Peyer's patch (tissue), 4 donors: ENCODE measurements at places on chromosomes 13 and 19. TPM values are rescaled to one million over a fixed set of nuclear protein-coding genes. Genes with fewer than 3 reads are reported as not detected.

NLRP7 gene
- total RNA-seq, result not detected

KCNC3 gene
- total RNA-seq, result 3.3 TPM

MEF2B gene
- total RNA-seq, result 7.4 TPM

ESD gene
- total RNA-seq, result 52.7 TPM

ARHGEF7 gene
- total RNA-seq, result 117 TPM

PRDX2 gene
- total RNA-seq, result 150 TPM

KCNJ14 gene
- total RNA-seq, result 2.0 TPM

VSTM1 gene
- total RNA-seq, result not detected

COX6B2 gene
- not detected for total RNA-seq

PPP1R12C gene
- 512 TPM for total RNA-seq

SMIM44 gene
- total RNA-seq, result not detected

NAT14 gene
- total RNA-seq, result 3.2 TPM

GRCh38 chr19:49855676-49856573 lies 5.0 kb downstream of the PTOV1 start:
- peak; percentile 40 for DNase-seq

GRCh38 chr13:42876887-42877545 lies 95.6 kb downstream of the FAM216B start:
- DNase-seq, result no peak

GRCh38 chr13:25783601-25784024 lies 268.2 kb downstream of the SHISA2 start:
- no peak for DNase-seq

GRCh38 chr13:102097708-102098107 lies 304.1 kb downstream of the FGF14 start:
- DNase-seq, result no peak

DNA sequence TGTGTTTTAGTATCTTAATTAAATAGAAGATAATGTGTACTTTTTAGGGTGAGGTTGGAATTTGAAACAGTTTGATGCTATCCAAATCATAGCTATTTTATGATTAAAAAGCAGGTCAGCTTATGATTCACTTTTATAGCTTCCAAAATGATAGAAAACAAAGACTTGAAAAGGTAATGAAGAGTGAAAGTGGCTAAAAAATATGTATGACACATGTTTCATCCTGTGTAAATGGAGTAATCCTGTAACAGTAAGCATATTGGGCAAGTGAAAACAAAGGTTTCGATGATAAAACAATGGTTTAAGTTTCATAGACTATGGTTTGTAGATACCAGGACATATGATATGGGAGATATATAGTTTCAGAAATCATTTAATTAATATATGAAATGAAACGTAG lies 456.2 kb downstream of the PCDH20 start:
- no peak for DNase-seq

DNA sequence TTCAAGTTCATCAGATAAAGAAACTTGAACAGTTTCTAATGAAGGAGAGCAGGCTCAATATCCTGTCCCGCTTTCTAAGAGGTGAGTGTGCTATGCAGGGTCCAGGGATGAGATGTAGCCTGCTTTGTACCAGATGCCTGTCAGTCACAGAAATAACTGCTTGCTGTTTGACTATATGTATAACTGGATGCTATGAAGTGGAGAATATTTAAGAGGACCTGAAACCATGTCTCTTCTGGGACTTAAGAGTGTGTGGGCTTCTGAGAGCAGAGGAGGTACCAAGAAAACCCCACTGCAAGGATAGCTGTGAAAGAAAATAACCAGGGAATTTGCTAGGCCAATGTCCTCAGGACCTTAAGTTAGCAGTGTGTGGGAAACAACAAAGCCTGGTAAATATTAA lies 246.3 kb upstream of the RFC3 start:
- DNase-seq, result no peak

DNA sequence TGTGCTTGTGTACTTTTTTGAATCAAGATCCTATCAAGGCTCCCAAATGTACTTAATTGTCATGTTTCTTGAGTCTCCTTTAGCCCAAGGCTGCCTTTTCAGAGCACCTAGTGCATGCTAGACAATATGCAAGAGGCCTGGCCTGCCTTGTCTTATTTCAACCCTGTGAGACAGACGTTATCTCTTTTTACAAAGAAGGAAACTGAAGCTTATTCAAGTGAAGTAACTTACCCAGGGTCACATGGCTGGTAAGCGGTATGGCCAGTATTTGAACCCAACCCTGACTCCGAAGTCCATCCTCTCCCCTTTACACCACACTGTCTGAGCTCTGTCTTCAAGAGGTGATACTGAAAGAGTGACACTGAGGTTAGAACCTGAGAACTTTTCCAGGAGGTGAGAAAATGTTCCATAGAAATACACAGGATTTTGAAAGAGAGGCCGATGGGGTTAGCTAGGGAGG lies 505.1 kb downstream of the FOXO1 start:
- no peak for DNase-seq

- DNase-seq, result no peak
Observed at GRCh38 chr13:91406619-91407018, 8.2 kb downstream of the GPC5 start.
